ENCODE measurements at places on chromosomes 3 and 15.

- DNase-seq = no peak
These were observed 195.9 kb upstream of the DPH6 start for GRCh38 chr15:35741881-35742280.

DNA sequence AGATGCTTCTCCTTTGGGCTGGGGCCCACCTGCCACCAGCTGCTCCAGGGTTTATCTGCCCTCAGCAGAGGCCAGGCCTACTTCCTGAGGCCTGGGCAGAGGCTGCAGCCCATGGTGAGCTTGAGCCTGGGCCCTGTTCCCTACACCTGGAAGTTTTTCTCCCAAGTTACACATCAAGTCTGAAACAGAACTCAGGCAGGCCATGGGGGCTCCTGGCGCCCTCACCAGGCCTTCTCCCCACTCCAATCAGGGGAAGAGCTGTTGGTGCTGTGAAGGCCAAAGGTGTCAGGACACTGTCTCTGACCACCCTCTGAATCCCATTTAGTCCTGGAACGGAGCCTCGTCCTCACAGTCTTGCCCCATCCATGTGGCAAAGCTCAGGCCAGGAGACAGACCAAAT lies 7.3 kb downstream of the VWA5B2 start:
- no peak for DNase-seq

DNA sequence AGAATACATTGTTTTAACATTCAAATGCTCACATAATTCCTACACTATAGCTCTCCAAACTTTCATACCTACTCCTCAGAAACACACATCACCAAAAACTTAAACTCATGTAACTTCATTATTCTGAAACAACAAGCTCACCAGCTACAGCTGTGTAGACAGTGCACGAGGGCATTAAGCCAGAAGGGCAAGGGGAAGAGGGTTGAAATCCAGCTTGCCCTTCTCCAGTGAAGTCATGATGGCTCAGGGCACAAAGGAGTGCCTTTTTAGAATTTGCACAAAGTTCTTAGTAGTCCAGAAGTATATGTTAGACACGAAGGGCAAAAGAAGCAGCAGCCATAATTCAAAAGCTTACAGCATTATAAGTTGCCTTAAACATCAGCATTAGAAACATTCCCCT lies 8.6 kb downstream of the SLC12A6 start:
- no peak for DNase-seq

DNA sequence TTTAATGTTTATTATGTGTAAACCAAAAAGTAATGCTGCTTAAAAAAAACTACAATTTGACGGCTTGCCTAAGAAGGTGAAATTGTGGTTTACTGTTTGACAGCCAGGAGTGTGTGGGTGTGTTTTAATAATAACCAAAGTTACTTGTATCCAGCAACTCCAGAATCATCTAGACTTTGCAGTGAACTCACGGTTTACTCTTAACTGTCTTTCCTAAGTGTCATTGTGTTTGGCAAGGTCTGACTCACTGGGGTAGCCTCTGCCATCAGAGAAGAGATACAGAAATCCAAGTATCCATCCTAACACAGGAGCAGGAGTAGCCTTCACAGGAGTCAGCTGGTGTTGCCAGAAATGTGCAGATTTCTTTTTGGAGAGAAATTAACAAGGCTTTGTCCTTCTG lies 151.1 kb downstream of the CTNNB1 start:
- DNase-seq = no peak

DNA sequence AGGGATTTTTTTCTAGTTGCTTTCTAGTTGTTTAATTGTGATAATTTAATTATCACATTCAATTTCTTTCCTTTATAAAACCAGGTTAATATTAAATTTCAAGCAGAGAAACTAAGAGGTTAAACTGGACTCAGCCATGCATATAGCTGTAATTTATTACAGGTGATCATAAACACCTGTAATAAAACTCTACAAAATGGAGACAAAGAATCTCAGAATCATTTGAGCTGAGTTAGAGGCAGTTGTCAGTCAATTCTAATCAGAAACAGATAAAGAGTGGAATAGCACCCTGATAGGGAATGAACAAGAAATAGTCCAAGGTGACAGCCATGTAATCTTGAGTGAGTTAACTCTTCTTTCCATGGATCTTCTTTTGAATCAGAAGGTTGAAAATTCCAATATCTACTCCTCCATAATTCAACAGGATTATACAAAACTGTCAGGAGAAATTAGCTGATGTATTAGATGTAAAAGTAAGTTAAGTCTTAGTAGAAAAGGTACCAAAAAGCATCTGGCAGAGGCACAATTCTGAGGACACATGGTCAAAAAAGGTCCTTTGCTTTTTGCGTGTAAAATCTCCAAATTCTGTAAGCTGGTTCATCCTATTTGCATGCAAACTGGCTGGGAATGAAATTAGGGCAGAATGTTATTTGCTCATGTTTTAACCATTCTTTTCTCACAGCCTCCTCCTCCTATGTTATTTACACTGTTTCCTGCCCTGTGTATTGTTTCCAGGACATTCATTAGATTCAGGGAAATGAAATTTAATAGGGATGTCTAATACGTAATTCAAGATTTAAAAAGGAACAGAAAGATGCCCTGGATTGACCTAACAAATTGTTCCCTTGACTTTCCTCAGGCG lies 39.4 kb upstream of the B3GNT5 start:
- no peak for DNase-seq

DNA sequence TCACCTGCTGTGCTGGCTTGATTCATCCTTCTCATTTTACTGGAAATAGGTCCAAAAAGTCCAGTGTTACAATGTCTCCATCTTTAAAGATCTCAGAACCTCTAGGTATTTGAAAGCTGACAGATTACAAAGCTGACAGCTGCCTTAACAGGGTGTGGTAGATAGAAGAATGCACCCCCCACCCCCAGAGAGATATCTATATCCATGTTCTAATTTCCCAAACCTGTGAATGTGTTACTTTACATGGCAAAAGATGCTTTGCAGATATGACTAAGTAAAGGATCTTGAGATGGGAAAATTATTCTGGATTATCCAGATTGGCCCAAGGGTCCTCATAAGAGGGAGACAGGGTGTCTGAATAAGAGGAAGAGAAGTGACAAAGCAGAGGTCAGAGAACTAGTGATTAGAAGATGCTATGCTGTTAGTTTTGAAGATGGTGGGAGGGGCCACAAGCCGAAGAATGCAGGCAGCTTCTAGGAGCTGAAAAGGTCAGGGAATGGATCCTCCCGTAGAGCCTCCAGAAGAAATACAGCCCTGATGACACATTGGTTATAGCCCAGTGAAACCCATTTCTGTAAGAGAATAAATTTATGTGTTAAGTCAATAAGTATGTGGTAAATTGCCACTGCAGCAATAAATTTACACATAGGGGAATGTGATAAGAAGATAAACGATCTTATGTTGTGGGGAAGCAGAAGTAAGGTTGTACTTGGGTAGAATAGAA lies 21.5 kb upstream of the FSTL1 start:
- no peak for DNase-seq

GRCh38 chr15:68259883-68260282 lies 17.7 kb upstream of the FEM1B start:
- DNase-seq = no peak

DNA sequence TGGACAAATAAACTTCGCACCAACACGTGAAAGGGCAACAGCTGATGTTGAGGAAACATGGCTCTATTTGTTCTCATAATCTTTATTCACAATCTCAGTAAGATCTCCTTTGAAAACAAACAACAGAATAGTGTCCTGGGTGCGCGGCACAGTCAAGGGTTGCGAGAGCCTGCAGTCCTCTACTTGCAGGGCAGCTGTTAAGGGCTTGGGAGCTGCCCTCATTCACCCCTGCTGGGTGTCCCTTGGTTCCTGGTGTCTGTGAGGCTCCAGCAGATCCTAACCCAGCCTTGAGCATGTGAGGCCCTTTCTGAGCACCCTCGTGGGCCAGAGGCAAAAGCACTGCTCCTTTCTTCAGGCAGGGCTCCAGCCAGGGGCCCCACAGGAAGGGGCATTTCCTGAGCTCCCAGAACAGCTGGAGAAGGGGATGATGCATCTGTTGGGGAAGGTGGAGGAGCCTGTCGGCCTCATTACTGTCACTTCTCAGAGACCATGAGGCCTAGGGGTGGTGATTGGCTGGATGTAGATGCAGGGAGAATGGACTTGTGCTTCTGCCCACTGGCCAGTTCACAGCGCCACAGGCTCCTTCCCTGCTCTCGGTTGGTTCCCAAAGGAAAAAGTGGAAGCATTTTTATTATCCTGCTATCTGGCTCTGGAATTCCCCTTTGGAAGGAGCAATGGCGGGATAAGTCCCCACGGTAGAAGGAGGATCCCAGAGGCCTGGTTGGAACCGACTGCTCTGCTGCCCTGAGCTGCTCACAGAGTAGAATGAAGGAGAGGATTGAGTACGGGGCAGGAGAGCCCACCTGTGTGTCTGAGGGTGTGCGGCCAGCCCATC lies 51.9 kb upstream of the KLF13 start:
- no peak for DNase-seq

GRCh38 chr3:98262046-98262445 lies 2.0 kb upstream of the OR5H6 start:
- DNase-seq = no peak

DNA sequence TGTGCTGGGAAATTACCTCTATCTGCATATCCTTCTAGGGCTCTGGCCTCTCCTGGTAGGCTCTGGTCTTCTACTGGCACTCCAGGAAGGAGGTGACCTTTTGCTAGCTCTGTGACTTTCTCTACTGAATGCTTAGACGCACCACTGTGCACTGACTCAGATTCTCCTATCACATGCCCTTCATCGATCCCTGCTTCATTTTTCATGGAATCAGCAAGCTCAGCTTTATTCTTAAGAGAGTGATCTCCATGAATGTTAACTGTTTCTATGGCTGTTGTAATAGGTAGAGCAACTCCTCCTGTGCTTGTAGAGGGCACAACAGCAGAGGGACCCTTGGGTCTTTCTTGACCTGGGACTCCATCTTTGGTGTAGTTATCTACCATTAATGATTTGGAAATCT lies 106.6 kb downstream of the MAP4 start:
- no peak for DNase-seq

DNA sequence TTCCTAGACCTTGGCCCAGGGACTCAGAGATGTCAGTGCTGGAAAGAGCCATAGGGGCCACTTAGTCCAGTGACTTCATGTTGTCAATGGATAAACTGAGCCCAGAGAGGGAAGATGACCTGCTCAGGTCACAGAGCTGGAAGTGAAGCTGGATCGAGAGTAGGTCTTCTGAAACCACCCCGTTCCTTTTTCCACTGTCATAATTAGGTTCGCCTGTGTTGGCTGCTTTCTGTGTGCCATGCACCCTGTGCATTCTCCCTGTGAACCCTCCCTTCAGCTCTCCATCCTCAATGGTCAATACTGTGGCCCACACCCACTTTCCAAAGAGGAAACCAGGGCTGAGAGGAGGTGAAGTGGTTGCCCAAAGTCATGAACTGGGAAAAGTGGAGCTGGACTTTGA lies 74.8 kb downstream of the CCR1 start:
- DNase-seq = no peak

GRCh38 chr15:34849364-34849959 lies 54.1 kb upstream of the ACTC1 start:
- no peak for DNase-seq

- no peak for DNase-seq
These were observed 40.1 kb downstream of the REC114 start for GRCh38 chr15:73483053-73483452.

- peak; percentile 23 for DNase-seq
These were observed 2.1 kb downstream of the IDH2 start for GRCh38 chr15:90099868-90100831.

DNA sequence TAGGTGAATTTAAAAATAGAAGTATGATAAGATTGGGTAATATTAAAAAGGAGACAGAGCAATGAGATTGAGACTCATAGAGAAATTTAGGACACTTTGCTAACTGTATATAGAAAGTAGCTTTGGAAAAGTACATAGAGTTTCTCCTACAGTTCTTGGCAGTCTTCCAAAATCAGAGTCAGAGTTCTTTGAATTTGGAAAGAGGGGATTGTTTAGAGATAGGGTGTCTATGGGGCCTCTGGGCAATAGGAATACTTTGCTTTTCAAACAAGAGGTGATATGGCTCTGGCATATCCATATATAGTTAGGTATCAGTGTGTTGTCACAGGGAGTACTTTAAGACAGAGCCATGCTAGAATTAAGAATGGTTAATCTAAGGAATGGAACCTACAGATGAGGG lies 477.1 kb upstream of the KCNMB2 start:
- DNase-seq = no peak

DNA sequence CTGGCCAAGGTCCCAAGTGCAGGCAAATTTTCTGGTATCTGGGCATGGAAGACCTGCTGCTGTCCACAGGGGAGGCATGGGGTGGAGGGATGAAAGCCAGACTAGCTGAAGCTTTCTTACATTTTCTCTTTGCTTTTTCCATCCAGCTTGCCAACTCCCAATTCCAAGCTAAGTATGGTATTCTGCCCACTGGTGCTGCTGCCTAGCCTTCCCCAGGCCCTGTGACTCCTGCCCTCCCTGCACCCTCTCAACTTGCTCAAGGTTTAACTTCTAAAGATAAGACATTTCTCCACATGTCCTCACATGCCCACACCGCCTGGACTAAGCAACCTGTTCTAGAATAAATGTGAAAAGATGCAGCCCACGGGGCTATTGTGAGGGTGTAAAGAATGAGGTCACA lies 59.5 kb upstream of the HACD2 start:
- DNase-seq = no peak

DNA sequence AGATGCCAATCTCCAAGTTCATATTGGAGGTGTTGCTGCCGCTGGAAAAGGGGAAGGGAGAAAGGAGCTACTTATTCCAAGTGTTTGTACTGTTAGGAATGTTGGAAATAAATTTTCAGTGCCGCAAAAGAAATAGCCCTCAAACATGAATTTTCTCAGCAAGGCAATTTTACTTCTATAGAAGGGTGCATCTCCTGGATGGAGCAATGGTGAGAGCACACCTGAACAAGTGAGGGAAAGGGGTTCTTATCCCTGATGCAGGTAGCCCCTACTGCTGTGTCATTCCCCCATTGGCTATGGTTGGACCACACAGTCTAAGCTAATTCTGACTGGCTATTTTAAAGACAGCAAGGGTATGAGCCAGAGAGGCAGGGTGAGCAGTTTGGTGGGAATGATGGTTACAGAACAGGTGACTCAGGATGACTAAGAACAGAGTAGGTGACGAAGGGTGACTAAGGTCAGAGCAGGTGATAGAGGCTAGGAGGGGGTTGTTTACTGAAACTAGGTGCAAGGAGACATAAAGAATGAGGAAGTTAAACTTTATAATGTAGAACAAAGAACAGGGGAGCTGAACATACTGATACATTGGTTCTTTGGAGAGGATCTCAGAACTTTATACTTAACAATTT lies 503.5 kb downstream of the EDEM1 start:
- no peak for DNase-seq

DNA sequence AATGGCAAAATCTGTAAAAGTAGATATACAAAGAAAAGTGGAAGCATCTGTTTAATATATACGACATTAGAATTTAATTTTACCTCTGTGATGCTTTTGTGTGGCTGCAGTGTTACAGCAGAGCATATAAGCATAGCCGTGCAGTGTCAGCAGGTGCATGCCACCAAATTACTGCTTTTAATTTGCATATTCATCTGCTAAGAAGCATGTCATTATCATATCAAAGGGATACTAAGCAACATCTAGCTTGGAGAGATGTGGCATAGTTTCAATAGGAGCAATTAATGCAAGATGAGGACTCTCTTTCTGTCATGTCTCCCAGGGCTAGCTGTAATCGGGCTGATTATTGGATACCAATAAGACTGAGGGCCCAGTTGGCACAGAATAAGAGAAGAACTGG lies 214.4 kb upstream of the SOX2 start:
- no peak for DNase-seq

- DNase-seq = no peak
These were observed 3.1 kb downstream of the CFAP100 start for GRCh38 chr3:126397610-126398422.

- DNase-seq = no peak
These were observed 75.5 kb downstream of the RBPMS2 start for GRCh38 chr15:64699751-64700388.

- no peak for DNase-seq
These were observed 34.5 kb upstream of the AP4E1 start for GRCh38 chr15:50873935-50874361.
